ENCODE measurements at places on chromosomes 5 and 9.

GRCh38 chr5:119072496-119072895 is 1.6 kb downstream of the DMXL1 start:
- no peak for DNase-seq

DNA sequence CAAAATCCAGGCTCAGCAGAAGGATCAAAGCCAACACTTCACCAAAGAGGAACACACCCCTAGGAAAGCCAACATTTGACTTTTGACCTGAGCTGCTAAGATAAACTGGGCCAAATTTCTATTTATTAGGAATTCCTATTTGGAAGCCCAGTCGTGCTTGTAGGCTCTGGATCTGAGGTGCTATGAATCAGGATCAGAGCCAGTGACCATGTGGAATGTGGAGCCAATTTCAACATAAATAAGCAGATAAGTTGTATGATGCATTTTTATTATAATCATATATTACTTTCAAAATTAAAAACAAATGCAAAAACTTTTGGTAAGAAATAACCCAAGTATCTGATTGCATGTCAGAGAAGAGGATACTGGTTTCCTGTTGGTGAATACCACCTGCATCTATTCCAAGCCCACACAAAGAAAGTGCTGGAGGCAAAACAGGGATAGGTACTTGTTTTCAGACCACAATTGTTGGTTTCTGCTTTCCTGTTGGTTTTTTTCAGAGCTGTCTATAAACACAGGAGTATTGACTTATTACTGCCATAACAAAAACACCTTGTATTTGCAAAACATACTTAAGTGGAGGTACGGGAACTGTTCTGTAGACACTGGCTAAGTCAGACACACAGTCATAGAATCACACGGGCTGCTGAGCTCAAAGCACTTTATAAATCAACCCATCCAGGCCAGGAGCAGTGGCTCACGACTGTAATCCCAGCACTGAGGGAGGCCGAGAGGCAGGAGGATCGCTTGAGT is 52.8 kb downstream of the ARL15 start:
- DNase-seq: no peak

GRCh38 chr5:134604908-134605307 is 27.7 kb downstream of the SAR1B start:
- no peak for DNase-seq

- no peak for DNase-seq
These were observed 58.8 kb downstream of the SLC1A1 start for GRCh38 chr9:4548811-4549725.

- DNase-seq: no peak
These were observed 431.1 kb downstream of the DTWD2 start for GRCh38 chr5:118557251-118557661.

DNA sequence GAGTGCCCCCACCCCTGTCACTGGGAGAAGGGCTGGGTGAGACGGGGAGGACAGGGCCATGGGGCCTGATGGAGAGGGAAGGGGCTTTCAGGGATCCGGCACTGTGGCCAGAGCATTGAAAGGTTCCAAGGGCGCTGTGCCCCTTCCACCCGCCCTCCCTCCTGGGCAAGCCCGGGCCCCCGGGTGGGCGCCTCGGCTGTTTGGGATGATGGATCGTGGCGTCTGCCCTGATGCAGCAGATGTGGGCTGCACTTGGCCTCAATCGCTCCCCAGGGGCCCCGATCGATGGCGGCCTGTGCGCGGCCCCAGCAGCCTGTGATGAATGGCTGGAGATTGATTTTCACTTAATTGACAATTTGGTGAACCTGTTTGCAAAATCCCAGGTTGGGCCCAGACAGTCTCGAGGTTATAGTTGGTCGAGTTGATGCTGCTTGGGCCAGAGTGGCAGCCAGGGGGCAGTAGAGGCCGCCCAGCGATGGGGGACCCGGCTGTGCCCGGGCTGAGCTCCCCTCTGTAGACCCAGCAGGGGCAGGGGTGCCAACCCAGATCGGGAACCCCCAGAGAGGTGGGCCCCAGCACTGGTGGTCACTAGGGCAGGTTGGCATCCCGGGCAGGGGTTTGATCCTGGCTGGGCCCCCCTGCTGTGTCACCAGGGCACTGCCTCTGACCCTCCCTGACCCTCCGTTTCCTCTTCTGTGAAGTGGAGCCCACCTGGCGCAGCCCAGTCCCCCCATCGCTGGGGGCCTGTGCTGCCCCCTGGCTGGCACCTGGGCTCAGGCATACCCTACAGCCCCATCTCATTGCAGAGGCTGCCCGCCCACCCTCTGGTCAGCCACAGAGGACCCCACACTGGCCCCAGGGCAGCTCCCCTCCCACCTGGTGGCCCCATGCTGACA is 34.7 kb downstream of the LHX3 start:
- DNase-seq: peak; percentile 57

DNA sequence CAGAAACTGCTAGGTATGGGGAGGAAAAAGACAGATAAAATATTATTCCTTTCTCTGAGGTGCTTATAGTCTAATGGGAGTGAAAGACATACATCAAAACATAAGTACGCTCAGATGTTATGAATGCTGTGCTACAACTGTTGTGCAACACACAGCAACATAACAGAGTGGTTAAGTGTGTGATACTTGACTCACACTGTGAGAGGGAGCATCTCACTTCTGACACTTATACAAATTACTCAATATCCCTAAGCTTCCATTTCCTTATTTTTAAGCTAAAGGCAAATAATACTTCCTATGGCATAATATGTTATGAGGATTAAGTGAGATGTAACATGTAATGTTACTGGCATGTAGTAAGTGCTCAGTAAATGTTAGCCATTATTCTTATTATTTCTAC is 110.6 kb upstream of the FER start:
- no peak for DNase-seq

DNA sequence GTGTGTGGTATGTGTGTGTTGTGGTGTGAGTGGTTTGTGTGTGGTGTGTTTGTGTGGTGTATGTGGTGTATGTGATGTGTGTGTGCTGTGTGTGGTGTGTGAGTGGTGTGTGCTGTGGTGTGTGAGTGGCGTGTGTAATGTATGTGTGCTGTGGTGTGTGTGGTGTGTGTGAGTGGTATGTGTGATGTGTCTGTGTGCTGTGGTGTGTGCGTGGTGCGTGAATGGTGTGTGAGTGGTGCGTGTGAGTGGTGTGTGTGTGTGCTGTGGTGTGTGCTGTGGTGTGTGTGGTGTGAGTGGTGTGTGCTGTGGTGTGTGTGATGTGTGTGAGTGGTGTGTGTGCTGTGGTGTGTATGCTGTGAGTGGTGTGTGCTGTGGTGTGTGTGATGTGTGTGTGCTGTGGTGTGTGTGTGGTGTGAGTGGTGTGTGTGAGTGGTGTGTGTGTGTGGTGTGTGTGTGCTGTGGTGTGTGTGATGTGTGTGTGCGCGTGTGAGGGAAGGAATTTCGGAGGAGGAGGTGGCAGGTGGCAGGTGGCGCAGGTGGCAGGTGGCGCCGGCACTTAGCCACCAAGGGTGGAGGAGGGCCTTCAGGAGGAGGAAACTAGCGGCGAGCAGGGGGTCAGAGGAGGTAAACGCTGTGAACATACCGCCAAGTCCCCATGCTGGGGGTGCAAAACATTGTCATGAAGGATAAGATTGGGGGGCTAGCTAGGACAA is 191.8 kb downstream of the MELK start:
- no peak for DNase-seq

DNA sequence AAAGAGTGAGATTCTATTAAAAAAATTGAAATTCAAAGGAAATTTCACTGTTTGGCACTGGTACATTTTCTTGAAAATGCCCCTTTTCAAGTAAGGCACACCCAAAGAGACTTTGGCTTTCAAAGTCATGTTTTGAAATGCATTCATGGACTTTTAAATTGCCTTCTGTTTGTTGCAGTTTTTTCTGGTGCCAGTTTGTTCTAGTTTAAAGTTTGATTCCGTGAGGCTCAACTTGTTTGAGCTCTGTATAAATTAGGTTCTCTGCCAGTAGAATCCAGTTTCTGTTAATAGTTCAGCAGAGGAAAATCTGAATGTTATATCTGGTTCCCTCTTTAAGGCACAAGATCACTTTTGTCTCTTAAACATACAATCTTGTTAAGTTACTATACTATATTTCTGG is 16.4 kb downstream of the ATP6V0E1 start:
- DNase-seq: no peak

DNA sequence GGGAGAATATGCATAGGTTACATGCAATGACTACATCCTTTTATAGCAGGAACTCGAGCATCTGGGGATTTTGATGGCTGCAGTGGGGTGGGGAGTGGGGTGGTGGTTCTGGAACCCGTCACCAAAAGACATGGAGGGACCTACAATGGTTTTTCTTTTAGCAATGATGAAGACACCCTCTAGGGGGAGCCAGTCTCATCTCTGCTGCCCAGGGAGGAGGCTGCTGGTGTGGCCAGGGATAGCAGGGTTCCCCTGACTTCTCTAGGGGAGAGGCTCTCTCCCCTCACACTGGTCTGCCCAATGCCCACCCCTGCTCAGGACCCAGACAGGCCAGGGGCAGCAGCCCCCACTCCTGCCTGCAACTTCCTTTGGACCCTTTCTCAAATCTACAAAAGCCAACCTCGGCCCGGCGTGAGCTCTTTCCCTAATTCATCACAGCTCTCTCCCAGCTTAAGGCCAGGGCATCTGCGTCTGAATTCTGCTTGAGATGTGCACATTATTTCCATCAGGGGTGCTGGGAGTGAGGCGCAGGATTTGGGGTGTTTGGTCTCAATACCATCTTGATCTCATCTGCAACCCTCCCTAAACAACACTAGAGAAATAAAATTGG is 73.6 kb upstream of the RETREG1 start:
- no peak for DNase-seq

- DNase-seq: no peak
These were observed 12.9 kb downstream of the ANKRD33B start for GRCh38 chr5:10576790-10577189.

GRCh38 chr5:111353035-111353434 is 128.9 kb downstream of the CAMK4 start:
- no peak for DNase-seq

- DNase-seq: no peak
These were observed 253.9 kb upstream of the RGMB start for GRCh38 chr5:98519571-98519970.

DNA sequence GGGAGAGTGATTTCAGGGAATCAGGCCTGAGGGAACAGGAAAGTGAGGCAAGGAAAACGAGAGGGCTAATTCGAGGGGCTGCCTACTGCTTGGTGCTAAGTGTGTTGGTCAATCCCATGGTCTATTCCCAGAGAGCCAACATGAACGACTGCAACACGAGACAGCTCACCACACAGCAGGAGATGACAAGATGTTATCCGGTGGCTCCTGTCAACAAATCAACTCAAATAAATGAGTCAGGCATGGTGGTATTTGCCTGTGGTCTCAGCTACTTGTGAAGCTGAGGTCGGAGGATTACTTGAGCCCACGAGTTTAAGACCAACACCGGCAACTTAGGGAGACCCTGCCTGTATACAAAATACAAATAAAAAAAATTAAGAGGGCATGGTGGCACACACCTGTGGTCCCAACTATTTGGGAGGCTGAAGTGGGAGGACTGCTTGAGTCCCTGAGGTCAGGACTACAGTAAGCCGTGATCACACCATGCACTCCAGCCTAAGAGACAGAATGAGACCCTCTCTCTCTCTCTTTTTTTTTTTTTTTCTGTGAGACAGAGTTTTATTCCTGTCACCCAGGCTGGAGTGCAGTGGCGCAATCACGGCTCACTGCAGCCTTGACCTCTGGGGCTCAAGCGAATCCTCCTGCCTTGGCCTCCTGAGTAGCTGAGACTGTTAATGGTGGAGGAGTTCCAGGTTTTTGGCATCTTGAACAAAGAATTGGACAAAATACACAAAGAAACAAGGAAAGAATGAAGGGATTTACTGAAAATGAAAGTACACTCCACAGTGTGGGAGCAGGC is 9.0 kb upstream of the FAF2 start:
- DNase-seq: no peak

GRCh38 chr5:58773744-58774441 is 191.0 kb downstream of the RAB3C start:
- DNase-seq: no peak

Data from stimulated activated CD4-positive, alpha-beta T cell treated with anti-CD3 and anti-CD28 coated beads, Interleukin-4, amount 100 ng/mL, for 1 hour (primary cell).